GM23338 (cell line): ENCODE measurements at places on chromosomes 11 and 22.

DNA sequence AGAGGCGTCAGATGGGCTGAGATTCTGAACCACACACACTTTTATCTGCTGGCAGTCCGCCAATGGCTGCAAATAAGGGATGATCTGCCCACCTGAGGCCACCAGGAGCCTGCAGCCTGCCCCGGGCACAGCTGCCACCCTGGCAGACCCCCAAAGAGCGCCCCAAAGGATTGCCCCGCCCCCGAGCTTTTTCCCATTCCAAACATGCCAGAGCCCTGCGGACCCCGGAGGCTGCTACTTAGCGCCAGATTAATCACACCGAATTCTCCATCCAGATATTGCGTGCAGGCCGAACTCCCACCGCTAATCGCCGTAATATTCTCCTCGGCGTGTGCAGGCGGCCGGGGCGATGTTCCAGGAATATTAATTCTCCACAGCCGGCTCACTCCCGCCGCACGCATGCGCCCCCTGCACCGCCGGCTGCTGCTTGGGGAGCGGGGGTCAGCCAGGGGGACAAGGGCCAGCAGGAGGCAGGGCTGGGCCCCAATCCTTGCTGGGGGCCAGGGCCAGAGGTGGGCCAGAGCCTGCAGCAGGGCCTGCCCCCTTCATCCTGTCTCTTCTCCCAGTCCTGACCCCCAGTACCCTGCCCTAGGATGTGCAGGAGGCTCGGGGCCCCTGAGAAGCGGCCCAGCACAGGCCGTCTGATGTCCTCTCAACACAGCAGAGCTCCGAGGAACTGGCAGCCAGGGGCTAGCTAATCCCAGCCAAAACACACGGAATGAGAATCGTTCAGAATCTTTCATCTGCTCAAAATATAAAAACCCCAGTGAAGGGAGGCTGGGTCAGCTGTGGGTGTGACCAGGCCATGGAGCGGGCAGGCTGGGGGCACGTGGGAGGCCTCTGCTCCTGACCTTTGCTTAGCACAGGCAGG, 19.5 kb upstream of the TCF20 start:
- no peak for DNase-seq

GRCh38 chr11:8833568-8834315, 77.2 kb upstream of the AKIP1 start:
- DNase-seq = peak; percentile 28

DNA sequence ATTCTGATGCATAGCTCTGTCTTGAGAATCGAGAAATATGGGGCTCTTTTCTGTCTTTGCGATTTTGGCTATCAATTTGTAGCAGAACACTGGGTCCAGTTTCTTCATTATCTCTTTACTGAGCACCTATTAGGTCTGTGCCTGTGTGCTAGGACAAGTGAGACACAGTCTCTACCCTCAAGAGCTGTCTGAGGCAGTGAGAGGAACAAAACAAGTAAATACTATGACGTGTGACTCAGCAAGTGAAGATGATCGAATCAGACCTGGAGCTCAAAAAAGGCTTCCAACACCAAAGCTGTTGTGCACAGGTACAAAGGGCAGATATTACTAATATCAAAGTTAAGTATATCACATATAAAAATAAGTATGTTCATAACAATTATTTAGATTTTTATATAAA, 52.4 kb downstream of the LGR4 start:
- no peak for DNase-seq

GRCh38 chr11:67027483-67027930, 4.6 kb downstream of the SYT12 start:
- no peak for DNase-seq

DNA sequence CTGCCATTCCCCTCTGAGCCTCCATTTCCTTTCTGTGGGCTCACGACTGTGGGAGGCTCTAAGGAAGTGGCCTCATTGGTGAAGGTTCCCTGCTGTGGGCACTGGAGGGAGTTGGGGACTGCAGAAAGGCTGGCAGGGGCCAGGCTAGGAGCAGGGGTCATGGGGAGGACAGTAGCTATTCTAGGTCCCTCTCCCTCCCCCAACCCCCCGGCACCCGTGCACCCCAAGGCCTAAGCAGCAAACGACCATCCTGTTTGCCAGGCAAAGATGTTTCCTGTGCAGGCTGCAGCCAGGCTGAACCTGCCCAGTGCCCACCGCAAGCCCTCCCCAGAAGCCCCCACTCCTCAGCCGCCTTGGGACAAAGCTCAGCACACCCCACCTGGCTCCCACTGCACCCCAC, 189.4 kb downstream of the MN1 start:
- no peak for DNase-seq

DNA sequence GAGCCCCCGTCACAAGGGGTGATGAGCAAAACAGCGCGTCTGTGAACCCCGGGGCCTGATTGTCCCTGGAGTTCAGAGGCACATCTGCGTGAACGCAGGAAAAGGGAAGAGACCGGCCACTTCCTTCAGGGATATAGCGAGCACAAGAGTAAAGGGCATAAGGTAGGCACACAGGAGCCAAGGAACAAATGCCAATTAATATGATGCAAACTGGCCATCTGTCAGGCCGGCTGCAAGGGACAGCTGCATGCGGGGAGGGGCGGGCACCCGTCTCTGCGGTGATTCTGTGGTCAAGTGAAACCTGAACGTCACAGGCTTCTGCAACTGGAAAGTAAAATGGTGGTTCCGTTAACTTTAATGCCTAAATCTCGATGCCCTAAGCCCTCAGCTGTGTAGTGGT, 64.7 kb downstream of the TRIM29 start:
- no peak for DNase-seq

- no peak for DNase-seq
Measured at GRCh38 chr11:78790784-78791183, 216.1 kb upstream of the NARS2 start.

DNA sequence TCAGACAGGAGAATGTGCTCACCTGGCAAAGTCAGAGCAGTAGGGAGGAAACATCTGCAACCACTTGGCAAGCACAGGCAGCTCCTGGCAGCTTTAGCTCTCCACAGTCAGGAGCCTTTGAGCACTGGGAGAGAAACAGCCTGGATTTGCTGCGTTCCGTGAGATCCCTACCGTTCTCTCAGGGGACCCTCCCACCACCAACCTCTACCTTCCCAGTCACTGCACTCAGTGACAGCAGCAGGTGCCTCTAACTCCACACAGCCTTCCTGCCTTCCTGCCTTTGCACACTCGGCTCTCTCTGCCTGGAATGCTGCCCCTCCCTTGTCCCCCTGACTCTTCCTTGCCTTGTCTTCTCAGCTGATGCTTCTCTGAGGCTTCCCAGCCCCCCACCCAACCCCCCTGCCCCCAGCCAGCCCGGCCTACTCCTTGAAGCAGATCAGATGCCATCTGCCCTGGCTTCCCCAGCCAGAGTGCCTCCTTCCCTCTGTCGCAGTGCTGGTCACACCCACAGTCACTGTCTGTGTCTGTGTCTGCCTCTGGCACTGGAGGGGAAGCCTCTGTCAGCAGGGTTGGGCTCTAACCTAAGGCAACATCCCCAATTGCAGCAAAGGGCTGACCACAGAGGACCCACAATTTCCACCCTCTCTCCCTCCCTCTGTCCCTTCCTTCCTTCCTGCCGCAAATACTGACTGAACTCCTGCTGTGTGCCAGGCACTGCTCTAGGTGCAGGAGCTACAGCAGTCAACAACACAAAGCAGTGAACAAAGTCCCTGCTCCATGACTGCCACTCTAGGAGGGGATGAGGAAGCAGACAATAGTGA, 14.9 kb upstream of the TSKU start:
- DNase-seq = no peak

- peak; percentile 84 for DNase-seq
Measured at GRCh38 chr11:57779276-57779675, 17.7 kb downstream of the CTNND1 start.

GRCh38 chr11:125201525-125202141, 37.1 kb downstream of the PKNOX2 start:
- peak; percentile 17 for DNase-seq

DNA sequence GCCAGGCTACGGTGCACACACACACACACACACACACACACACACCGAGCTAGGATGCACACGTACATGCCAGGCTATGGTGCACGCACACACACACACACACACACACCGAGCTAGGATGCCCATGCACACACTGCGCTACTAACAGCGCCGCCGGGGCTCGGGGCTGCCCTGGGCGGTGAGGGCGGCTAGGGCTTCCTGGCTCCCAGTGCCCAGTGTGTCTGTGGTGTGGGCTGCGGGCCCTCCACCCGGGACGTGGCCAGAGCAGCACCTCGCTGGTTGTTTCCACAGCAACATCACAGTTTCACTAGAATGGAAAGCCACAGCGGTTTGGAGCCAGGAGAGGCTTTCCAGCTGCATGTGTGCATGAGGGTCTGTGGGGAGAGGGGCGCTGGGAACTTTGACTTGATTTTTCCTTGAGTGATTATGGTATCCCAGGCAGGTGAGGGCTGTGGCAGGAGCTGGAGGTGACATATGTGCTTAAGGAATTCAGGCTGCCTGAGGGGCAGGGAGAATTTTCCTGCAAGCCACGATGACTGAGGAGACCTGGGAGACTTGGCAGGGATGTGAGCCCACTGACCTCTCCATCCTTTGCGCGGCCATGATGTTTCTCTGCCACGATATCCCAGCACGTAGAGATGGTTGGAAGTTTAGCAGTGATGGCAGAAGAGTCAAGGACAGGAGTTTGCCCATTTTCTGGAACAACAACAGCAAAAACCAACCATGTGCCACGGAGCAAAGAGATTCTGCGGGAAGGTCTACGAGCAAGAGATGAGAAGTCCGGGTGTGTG, 195.9 kb downstream of the SNX19 start:
- DNase-seq = no peak

DNA sequence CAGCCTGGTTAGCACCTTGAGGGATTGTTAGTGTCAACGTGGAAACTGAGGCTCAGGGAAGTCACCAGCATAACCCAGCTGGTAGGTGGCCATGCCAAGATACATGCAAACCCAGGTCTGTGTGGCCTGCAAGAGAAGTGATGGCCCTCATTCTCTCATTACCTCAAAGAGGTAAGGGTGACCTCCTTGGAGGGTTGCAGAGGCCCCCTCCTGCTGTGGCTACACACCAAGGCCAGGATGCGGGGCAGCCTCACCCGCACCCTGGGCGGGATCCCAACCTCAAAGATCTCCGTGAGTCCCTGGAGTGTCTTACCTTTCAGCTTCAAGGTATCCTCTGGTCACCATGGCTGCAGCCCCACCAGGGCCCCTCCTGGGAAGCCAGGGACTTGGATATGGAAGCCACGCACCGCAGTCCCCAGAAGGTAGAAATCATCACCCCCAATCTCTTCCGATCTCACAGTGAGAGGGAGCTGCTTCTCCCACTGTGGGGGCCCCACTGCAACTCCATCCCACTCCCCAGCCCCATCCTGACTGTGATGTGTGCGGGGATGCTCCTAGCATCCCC, 95.4 kb downstream of the MORC2 start:
- DNase-seq = no peak

DNA sequence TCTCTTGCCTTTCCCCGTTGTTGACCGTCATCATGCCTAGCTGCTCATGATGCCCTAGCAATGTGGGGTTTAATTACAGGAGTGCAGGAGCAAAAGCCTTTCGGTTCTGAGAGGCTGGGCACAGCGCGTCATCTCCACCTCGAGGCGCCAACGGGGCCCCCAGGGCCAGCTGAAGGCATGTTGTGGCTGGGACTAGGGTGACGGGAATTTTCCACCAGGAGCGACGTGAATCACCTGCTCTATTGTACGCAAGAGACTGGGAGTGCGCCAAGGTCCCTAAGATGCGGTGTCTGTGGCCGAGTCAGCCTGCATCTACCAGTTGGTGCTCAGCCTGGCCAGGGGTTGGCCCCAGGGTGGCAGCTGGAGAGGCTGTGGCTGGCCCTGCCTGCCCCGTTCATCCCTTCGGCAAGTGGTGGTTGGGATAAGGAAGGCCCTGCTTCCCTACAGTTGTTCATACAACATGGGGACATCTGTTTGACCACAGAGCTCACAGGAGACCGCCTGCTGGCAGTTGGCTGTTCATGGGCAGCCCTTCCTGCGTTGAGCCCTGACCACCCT, 1175.6 kb downstream of the BRD1 start:
- DNase-seq = no peak

DNA sequence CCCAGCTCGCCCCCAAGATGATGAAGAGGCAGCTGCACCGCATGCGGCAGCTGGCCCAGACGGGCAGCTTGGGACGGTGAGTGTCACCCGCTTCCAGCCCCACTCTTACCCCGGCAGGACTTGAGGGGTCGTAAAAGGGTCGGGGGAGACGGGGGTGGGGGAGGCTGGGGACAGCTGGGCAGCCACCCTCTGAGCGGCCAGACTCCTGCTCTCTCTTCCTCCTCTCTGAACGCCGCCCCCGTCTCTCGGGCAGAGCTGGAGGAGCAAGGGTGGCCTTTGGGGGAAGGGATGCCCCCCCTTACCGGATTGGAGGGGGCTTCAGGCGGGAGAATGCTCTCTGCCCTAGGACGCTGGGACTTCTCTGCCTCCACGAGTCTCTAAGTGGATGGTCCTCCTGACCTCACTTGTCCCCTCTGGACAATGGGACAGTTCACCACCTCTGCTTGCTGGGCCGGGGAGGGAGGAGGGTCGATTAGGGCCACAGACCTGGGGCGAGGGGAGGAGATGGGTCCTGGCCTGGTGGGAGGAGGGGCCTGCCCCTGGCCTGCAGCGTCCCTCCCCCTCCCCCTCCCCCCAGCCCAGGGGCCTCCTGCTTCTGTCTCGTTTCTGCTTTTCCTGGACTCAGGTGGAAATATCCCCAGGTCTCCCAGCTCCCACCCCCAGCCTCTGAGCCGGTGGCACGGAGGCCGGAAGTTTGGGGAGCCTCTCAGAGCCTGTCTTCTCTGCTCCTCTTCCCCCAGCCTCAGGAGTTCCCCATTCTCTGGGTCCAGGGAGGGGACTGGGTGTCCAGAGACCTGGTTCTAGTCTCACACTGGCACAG, 512 bp downstream of the SH3BP1 start:
- DNase-seq = peak; percentile 54

GRCh38 chr11:1130276-1131032, 27.3 kb upstream of the MUC5AC start:
- DNase-seq = no peak

- DNase-seq = no peak
Measured at GRCh38 chr11:66938582-66939135, 19.5 kb downstream of the PC start.

- no peak for DNase-seq
Measured at GRCh38 chr11:10243896-10244575, 50.0 kb downstream of the SBF2 start.

GRCh38 chr11:34072832-34073231, 21.3 kb downstream of the CAPRIN1 start:
- no peak for DNase-seq

GRCh38 chr11:123406441-123407129, 23.5 kb upstream of the GRAMD1B start:
- no peak for DNase-seq

- no peak for DNase-seq
Measured at GRCh38 chr22:26901198-26901816, 243.9 kb downstream of the MIAT start.

DNA sequence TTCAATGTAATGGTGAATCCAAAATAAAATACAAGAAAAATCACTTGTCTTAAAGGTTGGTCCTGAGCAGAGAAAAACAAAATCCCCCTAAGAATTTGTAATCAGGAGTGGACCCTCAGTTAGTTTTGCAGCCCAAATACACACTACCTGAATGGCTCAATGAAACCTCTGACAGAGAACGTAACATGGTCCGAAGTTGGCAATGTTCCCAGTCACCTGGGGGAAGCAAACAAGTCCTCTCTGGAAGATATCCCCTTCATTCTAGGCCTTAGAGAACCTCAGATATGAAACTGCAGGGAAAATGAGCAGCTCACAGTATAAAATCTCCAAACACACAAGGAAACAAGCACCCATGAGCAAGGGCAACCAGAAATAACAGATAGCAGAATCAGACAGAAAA, 58.2 kb downstream of the MORC2 start:
- no peak for DNase-seq
